NCI-H460 (cell line): ENCODE measurements at places on chromosomes 13 and 19.

DNA sequence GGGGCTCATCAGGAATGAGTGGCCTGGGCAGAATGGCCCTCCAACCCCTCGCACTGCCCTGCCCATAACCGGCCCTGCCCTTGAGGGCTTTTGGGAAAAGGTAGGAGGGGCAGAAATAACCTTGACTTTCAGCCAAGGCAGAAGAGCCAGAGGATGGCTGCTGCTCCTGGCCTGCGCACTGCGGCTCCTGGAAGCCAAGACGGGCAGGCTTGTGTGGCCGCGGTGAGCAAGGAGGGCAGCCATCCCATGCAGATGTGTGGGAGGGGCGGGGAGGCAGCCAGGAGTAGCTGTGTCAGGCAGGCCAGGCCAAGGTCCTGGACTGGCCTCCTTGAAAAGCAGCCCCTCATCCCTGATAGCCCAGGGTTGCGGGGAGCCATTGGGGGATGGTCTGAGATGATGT lies 57.6 kb upstream of the URI1 start:
- DNase-seq = no peak

- DNase-seq = no peak
These were observed 3.7 kb upstream of the MTRF1 start for GRCh38 chr13:41267106-41267505.

DNA sequence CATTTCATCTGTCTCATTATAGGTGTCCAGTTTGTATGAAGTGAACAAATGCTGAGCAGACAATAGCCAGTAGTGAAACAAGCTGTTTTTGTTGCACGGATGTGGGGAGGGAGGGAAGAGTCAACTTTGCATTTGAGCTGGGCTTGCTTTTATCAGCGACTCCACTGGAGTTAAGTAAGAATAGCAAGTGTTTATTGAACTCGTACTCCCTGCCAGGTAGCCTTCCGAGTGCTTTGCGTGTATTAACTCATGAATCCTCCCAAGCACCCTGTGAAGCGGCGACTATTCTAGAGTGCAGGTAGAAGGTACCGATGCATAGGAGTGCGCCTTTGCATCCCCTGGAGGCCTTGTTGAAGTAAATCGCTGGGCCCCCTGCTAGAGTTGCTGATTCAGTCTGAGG lies 4.7 kb upstream of the ZNF444 start:
- DNase-seq = no peak

DNA sequence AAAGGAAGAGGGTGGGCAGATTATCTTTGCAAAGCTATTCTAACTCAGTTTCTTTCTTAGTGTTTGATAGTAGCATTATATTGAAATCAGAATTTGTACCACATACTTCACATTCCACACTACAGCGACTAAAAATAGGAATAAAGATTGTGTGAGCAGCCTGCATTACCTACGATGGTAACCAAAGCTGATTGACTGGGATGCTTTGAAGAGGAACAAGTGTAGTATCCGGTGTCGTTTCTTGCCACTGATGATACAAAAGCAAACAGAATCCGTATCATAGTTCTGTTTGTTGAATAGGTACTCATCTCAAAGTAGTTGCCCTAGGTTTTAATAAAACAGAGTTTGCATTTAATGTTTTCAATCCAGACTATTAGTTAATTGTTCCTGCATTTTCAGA lies 51.2 kb downstream of the FLT3 start:
- DNase-seq = no peak

DNA sequence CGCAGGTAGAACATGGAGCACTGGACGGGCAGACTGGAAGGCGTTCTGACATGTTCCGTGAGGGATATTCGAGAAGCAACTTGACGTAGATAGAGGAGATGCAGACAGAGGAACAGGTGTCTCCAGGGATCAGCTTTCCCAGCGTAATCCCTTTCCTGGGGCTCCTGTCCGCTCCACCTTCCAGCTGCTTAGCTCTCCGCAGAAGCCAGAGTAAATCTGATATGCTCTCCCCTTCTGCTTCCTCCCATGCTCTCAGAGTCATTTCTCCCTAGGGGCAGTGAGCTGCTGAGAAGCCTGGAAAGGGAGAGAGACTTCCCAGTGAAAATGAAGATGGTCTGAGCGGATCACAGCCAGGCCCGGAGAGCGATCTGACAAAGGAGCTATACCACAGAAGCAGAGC lies 23.0 kb upstream of the OLFM4 start:
- no peak for DNase-seq

DNA sequence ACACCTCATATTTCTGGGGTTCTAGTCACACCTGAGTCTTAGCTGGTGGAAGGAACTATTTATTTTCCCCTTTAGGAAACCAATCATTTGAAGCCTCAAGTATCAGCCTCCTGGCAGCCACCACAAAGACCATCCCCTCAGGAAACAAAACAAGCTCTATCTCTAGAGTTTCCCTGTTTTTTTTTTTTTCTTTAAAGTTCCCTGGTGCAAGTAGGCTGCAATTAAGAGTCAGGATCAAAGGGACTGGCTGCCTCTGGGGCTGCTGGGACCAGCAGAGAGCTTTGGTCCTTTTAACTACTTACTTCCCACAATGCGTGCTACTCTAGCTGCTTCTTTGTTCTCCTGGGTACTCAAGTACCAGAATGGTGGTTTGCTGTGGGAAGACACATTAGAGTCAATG lies 11.4 kb downstream of the MBNL2 start:
- DNase-seq = no peak

DNA sequence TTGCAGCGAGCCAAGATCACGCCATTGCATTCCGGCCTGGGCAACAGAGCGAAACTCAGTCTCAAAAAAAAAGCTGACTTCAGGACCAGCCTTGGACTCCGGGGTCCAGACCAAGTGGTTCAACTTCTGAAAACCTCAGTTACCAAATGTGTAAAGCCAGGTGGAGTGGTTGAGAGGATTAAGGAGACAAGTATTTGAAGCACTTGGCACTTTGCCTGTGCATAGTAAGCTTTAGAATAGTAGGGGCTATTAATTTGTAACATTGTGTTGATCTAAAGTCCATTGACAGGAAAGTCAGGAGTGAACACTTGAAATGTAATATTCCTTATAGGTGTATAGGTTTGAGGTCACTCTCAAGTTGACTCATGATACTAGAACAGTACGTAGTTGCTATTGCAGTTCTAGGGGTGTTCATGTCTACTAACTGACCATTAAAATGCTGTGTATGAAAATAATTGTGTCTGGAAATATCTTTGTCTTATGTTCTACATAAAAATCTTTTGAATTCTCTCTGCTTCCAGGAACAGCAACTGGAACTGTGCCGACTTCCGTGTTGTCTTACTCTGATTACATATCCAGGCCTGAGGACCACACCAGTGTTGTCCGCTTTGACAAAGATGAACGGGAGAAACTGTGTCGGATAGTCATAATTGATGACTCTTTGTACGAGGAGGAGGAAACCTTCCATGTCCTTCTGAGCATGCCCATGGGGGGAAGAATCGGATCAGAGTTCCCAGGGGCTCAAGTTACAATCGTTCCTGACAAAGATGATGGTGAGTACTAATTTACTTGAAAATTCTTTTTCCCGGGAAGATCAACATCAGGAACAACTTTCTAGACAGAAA lies 97.4 kb downstream of the FREM2 start:
- DNase-seq = no peak

GRCh38 chr19:40232479-40232878 lies 6.0 kb upstream of the CCNP start:
- DNase-seq = no peak

GRCh38 chr19:51479531-51480331 lies 1.4 kb downstream of the CEACAM18 start:
- DNase-seq = no peak

- no peak for DNase-seq
These were observed 229.4 kb downstream of the NDFIP2 start for GRCh38 chr13:79710376-79710775.

GRCh38 chr19:44839276-44839675 lies 6.8 kb upstream of the NECTIN2 start:
- no peak for DNase-seq

GRCh38 chr19:15199661-15200552 lies 888 bp downstream of the NOTCH3 start:
- DNase-seq = no peak

- DNase-seq = no peak
These were observed 76.6 kb downstream of the DGKH start for GRCh38 chr13:42125046-42125445.

- DNase-seq = no peak
These were observed 14.9 kb upstream of the IL4I1 start for GRCh38 chr19:49911381-49912145.
